Left ventricle myocardium inferior (tissue), 1 donor: ENCODE measurements at places on chromosomes 11 and 22. TPM values are rescaled to one million over a fixed set of nuclear protein-coding genes. Genes with fewer than 3 reads are reported as not detected.

The GRK2 gene
- 53.8 TPM for total RNA-seq

The CYP2D6 gene
- total RNA-seq = 0.16 TPM

The C11orf42 gene
- not detected for total RNA-seq

The PAX6 gene
- total RNA-seq = not detected

The KRTAP5-8 gene
- not detected for total RNA-seq

The NAALAD2 gene
- total RNA-seq = 0.60 TPM

The C22orf31 gene
- total RNA-seq = 0.30 TPM

The TP53AIP1 gene
- not detected for total RNA-seq

The OR5T2 gene
- not detected for total RNA-seq

The INSC gene
- 0.25 TPM for total RNA-seq

The ABCC8 gene
- 1.1 TPM for total RNA-seq

The NCF4 gene
- 5.5 TPM for total RNA-seq
